ENCODE measurements at places on chromosomes 7 and 10.
A peak's percentile ranks its signal among the peaks of the same experiment; 100 is the strongest.

GRCh38 chr10:79941585-79942210 is 7.2 kb downstream of the SFTPD start:
- no peak for DNase-seq

- DNase-seq, result no peak
Observed at GRCh38 chr7:129191272-129191671, 2.8 kb downstream of the SMO start.

GRCh38 chr7:115332691-115333090 is 410.8 kb downstream of the MDFIC start:
- no peak for DNase-seq

- DNase-seq, result no peak
Observed at GRCh38 chr10:86580521-86580891, 58.9 kb upstream of the WAPL start.

GRCh38 chr10:52956861-52957260 is 184.3 kb upstream of the MBL2 start:
- DNase-seq, result no peak

- no peak for DNase-seq
Observed at GRCh38 chr10:22489467-22489866, 144.2 kb downstream of the SPAG6 start.

- DNase-seq, result no peak
Observed at GRCh38 chr10:10294184-10294880, 723.3 kb upstream of the CELF2 start.

DNA sequence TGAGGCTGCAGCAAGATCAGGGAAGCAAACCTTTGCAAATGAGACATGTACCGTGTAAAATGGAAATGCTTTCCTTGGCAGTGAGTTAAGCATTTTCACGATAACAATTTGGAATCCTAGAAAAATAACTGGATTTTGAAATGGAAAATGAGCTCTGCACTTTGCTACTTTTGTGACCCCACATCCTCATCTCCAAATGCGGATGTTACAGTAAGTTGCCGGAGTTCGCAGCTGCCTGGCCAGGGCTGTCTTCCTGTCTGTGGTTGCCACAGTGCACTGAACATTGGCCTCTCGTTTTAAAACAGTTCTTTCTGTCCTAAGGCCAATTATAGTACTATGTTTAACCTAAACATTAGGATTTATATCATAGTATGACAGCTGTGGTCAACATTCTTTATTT is 136.2 kb upstream of the FZD8 start:
- no peak for DNase-seq

- no peak for DNase-seq
Observed at GRCh38 chr10:60312818-60313588, 76.7 kb downstream of the ANK3 start.

DNA sequence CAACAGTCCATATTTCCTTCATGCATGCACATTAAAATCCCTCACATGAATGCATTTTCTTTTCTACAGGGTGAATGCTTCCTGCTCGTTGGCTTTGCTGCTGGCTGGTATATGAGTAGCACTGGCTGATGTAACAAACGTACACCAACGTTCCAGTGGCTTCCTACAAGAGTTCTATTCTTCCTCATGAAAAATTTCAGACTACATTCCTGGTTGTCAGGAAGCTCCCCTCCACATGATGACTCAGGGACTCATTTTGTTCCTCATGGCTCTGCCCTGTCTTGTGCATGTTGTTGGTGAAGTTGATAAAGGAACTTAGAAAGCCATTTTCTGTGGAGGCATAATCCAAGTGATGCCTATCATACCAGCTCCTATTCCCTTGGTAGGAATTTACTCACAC is 470.7 kb upstream of the KLF6 start:
- DNase-seq, result no peak

GRCh38 chr7:117530390-117530789 is 50.6 kb downstream of the CFTR start:
- no peak for DNase-seq

DNA sequence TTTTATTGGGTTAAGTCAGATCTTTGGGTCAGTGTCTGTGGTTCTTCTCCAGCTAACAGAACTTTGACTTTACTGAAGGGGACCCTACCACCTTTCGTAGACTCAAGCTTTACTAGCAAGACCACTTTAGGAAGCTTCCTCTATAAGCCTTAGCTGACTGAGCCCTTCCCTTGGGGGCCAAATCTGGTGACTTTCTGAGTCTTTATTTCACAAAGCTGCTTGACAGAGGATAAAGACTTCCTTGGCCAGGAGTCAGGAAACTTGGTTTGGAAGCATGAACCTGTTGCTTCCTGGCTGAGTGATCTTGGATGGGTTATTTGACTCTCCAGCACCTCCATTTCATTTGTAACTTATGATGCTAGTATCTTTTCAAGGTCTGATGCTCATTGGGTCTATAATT is 466.7 kb downstream of the TYW1 start:
- no peak for DNase-seq

DNA sequence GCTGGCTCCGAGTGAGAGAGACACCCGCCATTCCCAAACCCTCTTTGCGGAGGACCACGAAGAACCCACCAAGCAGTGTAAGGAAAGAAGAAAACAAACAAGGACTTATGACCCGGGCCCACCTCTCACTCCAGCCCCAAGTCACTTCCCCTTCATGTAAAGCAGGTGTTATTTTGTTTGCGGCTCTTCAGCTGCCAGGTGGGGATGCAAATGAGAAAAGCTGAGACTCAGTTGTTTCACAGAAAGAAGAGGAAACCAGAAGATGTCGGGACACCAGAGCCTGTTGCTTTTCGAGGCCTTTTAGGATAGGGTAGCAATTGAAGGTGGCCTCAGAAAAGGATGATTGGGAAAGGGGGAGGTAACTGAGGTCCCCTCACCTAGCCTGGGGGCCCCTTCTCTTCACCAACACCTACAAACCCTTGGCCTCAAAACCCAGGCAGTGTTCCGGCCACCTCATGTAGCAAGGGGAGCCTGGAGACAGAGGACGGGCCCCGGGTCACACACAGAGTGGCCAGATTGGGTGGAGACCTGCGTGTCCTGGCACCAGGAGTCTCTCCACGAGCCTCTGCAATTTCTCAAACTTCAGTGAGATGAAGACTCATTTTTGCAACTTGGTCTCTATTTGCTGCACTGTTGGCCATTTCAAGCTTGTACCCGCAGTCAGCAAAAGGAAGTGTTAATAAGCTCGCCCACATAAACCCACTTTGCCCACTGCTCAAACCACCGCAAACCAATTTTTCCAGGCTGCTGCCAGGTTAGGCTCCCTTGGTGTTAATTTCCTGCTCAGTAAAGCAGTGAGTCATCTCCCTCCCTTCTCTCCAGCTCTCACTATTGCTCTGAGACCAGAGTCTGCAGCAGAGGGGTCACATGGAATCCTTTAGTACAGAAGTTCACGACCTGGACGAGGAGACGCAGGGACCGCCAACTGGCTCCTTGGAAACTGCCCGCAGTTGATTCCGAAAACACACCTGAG is 45.5 kb downstream of the AOC1 start:
- no peak for DNase-seq

GRCh38 chr7:26365077-26365900 is 73.6 kb downstream of the SNX10 start:
- DNase-seq, result peak; percentile 12

DNA sequence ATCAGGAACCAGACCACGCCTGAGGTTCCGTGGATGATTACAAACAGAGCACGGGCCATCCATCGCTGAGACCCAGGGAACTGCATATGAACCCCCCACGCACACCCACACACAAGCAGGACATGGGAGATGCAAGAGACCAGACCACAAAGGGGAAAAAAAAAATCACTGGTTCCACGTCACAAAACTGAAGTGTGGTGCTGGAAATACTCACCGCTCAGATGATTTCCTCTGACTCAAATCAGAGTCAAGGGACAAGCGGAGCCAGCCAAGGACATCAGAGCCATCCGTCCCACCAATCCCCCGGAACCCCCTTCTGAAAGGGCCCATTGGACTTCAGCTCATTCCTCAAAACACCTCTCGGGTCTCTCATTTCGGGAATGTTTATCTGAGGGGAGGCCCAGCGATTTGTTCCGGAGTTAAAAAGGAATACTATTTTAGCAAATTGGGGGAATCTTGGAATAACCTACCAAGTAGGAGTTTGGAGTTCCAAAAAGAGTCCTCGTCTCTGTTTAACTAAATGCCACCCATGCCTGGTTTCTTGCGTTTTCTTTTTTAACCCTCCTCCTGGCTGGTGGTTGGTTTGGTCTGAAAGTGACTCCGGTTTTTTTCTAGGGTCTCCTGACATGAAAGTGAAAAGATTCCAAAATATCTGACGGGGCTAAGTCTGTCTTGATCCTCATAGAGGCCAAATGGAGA is 15.0 kb downstream of the SNX8 start:
- DNase-seq, result no peak

DNA sequence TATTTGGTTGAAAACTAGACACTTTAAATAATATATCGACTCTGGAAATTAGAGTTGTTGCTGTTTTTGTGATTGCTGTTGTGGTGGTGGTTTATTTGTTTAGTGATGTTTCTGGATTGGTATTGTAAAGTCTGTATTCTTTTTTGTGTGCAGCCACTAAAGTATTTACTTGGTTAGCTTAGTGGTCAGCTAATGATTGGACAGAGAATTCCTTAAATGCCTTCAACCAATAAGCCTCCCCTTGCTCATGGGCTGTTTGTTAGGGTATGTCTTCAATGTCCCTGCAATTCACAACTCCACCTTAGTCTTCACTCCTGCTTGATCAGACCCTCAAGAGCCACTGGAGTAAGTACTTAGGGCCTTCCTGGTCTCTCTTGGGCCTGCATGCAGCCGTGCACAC is 71.0 kb downstream of the PAXIP1 start:
- DNase-seq, result no peak

- DNase-seq, result no peak
Observed at GRCh38 chr10:22252801-22253579, 35.2 kb upstream of the EBLN1 start.

DNA sequence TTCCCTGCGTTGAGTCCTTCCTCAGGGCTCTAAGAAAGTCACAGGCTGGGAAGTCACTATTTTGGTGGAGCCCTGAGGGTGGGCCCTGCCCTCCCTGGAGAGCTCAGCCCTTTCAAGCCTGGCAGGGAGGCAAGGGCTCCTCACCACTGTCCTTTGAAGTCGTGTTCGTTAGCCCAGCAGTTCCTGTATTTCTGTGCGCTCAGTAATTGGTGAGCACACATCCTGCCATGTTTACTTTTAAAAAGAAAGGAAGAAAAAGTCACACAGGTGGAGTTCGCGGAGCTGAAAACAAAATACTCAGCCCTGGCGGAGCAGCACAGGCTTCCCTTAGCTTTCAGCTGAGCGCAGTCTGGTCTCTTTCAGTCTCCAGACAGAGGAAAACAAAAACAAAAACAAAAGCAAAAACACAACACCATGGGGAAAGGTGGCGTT is 37.1 kb downstream of the PRKCQ start:
- DNase-seq, result no peak

DNA sequence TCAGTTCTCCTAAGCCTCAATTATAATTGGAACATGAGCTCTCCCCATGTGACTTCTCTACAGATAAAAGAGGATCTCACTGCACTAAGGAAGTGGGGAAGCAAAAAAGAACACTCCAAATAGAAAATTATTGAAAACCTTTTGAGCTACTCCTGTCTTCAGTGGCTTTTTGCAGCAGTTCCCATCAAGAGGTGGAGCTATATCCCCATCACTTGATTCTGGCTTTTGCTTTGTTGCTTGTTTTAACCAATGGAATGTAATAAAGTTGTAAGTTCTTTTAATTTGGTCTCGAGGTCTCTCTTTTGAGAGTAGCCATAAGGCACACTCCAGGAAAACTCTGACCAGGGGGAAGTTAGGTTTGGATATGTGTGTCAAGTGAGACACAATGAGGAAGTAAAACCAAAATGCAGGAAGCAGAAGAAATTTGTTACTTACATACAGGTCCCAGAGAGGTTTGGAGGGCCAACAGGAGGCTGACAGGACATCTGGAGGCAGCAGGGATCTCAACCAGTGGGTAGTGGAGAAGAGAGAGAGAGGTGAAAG is 569.4 kb downstream of the HTR7 start:
- no peak for DNase-seq

DNA sequence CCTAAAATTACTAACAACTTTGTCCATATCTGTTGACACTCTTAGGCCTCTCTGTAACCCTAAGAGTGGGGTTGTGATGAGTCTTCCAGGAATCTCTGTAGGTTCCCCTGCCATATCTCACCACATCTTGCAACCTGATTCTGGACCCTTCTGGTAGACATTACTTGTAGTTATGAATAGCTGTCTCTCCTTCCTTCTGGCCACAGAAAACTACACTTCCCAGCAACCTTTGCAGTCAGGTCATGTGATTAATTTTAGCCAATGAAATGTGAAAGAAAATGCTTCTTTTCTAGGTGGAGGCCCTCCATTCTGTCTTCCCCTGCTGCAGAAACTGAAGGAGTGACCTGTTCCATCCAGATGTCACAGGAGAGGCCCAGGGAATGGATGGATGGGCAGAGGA is 147.6 kb upstream of the AOAH start:
- no peak for DNase-seq

- DNase-seq, result no peak
Observed at GRCh38 chr7:151857412-151857811, 19.5 kb downstream of the PRKAG2 start.

DNA sequence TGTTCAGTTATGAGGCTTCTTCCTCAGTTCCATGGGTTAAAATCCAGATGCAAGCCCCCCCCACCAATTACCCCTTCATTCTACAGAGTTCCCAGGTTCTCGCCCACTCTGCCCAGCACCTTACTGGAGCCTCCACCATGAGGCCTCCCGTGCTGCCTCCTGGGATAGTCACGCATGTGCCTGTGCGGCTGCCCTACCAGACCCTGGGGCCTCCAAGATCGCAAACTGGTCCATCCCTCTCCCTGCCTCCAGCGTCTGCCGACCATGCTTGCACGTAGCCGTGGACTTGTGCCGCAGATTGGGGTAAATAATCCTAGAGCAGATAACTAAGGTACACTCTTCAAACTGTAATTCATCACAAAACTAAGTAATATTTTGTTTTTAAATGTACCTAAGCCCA is 611.2 kb downstream of the PTPRN2 start:
- no peak for DNase-seq

- no peak for DNase-seq
Observed at GRCh38 chr7:100120733-100121036, 1.3 kb downstream of the CNPY4 start.

GRCh38 chr7:93736668-93737369 is 153.7 kb downstream of the TFPI2 start:
- no peak for DNase-seq

GRCh38 chr10:98295907-98296306 is 27.9 kb upstream of the LOXL4 start:
- DNase-seq, result no peak

GRCh38 chr10:63700631-63701156 is 179.5 kb downstream of the REEP3 start:
- DNase-seq, result no peak

GRCh38 chr10:95229724-95230627 is 35.9 kb downstream of the ACSM6 start:
- DNase-seq, result peak; percentile 83

Data from HS-27A (cell line).